ENCODE measurements at places on chromosomes 12 and 14.

GRCh38 chr12:122918827-122919226, 22.9 kb upstream of the VPS37B start:
- DNase-seq: no peak

- DNase-seq: peak; percentile 71
Measured at GRCh38 chr14:75295061-75295461, 16.4 kb downstream of the FOS start.

DNA sequence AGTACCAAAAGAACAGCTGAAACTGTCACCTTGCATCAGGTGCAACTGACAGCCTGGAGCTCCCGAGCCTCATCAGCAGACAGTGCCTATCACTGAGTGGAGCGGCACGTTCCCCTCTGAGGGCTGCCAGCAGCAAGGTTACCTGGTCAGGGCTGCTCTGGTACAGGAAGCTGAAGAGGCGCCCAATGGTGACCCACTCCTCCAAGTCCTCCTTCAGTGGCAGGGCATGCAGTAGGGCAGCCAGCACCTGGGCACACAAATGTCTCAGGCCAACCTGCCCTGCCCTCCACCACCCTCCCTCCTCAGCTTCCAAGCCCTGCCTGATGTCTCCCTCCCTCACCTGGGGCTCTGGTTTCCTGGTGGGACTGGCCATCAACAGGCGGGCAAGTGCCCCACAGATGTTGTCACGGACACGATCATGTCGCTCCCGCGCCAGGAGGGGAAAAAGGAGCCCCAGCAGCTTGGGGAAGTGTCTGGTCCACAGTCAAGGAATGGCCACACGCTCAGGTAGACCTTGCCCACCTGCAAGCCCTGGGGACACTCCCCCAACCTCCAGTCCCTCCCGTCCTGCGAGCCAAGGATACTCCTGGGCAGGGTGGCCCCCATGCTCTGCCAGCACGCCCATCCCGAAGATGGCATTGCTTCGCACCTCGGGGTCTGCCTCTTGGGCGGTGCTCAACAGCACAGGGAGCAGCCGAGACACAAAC, 7.1 kb downstream of the IPO4 start:
- no peak for DNase-seq

DNA sequence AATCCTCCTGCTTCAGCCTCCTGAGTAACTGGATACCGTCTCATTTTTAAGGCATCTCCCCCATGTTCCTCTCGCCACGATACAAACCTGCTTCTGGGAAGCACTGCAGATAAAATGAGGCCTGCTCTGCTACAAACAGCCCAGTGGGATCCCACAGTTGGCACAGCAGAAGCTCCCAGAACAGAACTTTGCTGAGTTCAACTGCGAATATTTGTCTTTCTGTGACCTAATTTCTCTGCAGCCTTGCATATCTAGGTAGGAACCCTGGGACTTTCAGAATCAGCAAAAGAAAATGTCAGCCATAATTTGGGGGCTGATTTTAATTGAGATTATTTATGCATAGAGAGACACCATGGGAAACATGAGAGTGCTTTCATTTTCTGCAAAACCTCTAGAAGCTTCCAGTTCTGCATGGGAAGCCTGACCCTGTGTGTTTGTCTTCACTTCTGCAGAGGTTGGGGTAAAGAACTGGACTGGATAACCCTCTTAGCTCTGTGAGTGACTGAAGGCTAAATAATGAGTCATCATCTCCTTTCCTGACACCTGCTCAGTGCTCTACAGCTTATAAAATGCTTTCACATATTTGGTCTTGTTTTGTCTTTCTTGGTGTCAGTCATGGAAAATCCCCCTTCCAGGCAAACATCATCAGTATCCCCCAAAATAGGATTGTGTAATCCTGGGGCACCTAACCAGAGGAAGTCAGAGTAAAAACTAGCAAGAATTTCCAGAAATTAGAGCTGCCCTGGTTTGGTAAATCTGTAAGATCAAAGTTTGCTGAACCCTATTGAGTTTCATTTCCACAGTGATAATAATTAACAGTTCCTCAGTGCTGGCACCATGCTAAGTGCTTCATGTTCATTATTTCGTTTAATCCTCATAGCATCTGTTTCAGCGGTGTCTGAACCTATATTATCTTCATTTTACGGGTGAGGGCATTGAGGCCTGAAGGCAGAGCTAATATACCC, 185.8 kb downstream of the SLC15A4 start:
- no peak for DNase-seq

GRCh38 chr14:67416810-67417209, 4.8 kb upstream of the PLEK2 start:
- DNase-seq: no peak

GRCh38 chr12:39902821-39903220, 203.1 kb downstream of the SLC2A13 start:
- DNase-seq: no peak

DNA sequence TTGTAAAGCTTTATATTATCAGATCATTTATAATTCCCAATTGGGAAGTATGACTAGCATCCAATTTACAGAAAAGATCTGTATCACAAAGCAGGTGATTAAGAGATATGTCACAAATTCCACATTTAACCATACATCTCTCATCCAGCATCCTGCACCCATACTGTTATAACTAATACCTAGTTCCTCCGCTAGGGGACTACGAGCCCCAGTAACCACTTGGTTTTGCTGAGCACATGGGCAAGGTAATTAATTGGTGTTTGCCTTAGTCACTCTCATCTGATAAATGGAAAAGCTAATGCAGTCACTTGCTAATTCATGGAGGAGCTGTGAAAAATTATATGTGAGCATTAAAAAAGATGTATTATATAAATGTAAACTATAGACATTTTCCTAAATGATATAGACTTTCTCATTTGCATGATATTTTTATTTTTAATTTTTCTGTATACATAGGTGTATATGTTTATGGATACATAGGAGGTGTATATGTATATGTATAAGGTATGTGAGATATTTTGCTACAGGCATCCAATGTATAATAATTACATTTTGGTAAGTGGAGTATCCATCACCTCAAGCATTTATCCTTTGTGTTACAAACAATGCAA, 1031.8 kb downstream of the GALC start:
- no peak for DNase-seq

- no peak for DNase-seq
Measured at GRCh38 chr12:113978080-113978479, 12.0 kb upstream of the RBM19 start.

DNA sequence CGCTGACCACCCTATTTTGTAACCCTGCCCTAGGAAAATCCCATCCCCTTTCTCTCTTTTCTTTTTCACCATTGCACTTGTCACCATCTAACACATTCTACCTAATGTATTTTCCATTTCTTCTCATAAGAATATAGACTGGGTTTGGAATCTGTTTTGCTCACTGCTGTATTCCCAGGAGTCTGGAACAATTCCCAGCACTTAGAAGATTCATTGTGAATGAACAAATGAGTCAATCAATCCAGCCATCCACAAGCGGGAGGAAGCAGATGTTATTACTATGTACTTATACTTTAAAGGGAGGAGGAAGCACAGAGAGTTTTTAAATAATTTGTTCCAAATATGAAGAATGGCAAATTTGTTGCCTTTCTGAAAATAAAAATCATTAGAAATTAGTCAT, 142.1 kb downstream of the KIF21A start:
- DNase-seq: no peak

GRCh38 chr12:49941556-49942511, 8.7 kb upstream of the AQP2 start:
- DNase-seq: no peak

DNA sequence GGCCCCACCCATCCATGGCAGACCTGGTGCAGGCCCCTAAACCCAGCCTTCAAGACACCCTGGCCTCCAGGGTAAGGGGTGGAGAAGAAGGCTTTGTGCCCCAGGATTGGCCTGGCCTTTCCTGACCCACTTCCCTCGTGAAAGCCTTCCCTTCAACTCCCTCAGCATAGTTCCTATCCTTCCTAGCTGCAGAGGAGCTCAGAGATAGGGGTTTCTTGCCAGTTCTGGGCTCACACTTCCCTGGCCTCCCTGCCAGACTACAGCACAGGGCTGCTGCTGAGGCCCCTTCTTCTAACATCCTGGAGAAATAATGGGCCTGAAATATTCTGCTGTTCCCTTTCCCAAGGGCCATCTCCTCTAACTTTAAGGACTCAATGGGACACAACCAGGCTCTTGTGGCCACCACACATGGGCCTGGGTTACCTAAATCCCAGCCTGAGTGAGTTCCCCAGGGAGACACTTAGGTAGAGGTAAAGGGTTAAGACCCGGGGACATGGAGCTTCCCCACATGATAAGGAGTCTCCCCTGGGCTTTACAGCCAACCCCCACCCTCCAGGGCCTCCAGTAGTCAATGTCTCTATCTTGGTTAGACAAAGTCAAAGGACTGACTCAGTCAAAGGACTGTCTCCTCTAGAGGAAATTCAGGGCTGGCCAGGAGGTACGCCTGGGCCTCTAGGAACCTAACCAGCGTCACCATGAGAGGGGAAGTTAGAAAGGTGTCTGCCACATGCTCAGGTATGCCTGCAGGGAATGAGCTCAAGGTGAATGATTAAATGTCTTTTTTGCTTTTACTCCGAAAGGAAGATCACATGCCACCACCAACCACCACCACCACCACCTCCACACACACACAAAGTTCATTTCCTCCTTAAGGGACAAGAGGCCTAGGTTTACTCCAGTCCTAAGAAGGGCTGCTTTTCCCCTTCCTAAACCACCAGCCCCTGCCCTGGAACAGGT, 7.1 kb downstream of the ZFP36L1 start:
- no peak for DNase-seq

- no peak for DNase-seq
Measured at GRCh38 chr14:78173346-78174035, 3.3 kb downstream of the NRXN3 start.

DNA sequence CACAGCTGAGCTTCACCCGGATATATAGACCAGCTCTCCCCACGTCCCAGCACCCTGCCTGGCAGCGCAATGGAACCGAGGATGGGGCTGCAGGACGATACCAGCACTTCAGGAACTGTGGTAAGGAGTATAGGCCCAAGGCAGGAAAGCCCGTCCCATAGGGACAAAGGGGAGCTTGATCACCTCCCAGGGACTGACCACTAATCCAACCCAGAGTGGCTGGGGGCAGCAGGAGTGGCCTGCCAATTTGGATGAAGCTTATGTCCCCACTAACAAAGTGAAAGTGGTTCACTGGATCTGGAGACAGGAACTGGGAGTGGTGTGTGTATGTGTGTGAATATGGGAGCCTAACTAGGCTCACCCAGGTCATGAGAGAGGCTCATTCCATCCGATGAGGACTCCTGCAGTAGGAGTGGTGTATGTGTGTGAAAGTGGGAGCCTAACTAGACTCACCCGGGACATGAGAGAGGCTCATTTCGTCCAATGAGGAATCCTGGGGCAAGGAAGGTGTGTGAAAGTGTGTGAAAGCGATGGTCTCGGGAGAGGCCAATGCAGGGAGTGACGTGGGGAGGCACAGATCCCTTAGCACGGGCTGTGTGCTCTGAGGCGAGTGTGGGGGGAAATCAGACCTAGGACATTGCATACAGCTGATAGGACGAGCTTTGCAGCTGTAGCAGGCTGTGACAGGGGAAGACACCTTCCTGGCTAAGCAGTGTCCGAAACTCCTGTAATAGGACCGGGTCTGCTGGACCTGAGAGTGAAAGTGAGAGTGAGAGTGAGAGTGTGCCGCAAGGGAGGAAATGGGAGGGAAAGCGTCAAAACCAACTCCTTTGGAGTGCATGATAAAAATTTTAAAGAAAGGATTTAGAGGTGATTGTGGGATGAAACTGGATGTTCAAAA, 25.7 kb downstream of the KLRK1 start:
- DNase-seq: no peak

DNA sequence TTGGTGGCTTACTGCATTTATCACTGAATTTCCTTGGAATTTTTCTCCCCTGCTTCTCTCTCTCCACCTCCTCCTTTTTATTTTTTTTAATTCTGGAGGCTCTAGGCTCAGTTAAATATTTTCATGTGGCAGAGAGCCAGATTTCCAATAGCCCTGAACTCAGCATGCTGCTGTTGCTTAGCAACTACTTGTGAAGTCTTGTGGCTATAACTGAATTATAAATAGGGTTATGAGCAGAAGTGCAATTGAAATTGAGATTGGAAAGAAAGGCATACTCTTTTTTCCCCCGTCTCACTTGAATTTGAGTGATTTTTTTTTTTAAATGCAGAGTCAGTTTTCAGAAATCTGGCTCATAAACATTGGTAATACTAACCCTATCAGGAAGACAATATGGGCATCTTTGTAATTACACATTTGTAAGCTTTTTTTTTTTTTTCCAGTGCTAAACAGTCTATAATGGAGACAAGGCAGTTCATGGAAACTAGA, 38.3 kb downstream of the ATF7IP start:
- DNase-seq: peak; percentile 57

DNA sequence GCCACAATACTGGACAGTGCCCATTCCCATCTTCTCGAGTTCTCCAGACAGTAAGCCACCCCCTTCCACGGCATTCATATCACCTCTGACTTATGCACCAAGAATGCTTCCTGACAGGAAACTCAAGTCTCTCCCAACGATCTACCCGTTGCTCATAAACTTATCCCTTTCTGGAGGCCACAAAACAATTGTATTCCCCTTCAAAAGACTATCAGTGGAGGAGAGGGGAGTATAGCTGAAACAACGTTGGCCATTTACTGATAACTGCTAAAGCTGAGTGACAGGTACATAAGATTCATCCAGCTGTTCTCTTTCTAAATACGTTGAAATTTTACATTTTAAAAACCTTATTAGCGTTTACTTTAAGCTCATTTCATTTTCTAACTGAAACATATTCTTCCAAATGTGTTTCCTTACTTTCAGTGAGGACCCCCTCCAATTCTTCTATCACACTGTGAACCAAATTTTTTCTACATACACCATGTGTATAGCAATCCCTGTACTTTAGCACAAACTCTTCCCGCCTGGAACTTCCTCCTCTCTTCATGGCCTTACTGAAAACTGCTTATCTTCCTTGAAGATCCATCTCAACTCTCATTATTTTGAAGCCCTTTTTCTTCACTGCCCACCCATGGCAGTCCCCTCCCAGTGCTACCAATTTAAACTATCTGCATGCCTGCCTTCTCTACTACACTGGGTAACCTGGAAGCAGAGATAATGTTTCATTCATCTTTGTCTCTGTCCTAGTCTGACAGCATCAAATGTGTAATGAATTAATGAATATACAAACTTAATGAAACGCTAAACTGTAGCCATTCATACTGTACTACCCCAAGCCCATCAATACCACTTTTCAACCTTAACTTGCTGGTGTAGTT, 28.8 kb downstream of the ATXN2 start:
- DNase-seq: peak; percentile 36

DNA sequence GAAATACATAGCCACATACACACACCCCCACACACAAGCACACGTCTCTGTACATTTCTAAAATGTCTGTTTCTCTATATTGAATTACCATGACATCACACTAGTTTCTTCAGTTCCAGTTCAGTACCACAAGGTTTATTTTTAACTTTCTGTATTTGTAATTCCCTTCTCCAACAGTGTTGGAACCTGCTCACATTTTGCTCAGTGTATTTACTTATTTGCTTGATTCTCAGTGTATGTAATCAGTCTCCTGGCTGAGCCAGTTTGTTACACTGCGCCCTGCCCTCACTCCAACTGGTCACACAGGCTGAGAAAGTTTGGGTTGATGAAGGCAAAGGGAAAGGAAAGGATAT, 67.1 kb downstream of the MON2 start:
- DNase-seq: no peak

GRCh38 chr14:100221533-100222223, 17.3 kb upstream of the YY1 start:
- no peak for DNase-seq

GRCh38 chr12:75694534-75695268, 183.3 kb upstream of the KRR1 start:
- DNase-seq: no peak

- DNase-seq: no peak
Measured at GRCh38 chr12:3464561-3464960, 26.4 kb upstream of the PRMT8 start.
